ENCODE measurements at places on chromosomes 4 and X.

- no peak for DNase-seq
Measured at GRCh38 chr4:7676398-7676922, 241.7 kb upstream of the PSAPL1 start.

GRCh38 chr4:111664308-111664945 is 480.8 kb upstream of the FAM241A start:
- DNase-seq: no peak

DNA sequence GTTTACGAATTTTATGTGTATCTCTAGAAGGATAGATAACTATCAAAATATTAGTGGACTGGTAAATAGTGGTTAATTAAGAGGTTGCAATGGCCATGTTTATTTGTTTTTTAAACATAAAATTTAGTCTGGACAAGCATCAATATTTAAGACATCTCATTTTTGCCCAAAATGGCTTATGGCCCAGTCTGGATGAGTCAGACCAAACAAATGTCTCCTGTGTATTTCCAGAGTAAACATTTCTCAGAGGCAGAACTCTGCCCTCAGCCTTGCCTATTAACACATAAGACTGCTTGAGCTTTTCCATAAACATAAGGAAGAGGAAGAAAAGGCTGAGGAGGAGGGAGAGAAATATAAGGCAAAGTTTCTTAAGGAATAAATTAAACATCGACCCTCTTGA is 277.1 kb upstream of the DIAPH2 start:
- peak; percentile 62 for DNase-seq

- DNase-seq: peak; percentile 75
Measured at GRCh38 chr4:41590591-41590990, 52.6 kb downstream of the LIMCH1 start.

GRCh38 chrX:88604433-88605221 is 142.4 kb upstream of the CPXCR1 start:
- no peak for DNase-seq

- DNase-seq: no peak
Measured at GRCh38 chr4:8171984-8172924, 13.6 kb upstream of the ABLIM2 start.

DNA sequence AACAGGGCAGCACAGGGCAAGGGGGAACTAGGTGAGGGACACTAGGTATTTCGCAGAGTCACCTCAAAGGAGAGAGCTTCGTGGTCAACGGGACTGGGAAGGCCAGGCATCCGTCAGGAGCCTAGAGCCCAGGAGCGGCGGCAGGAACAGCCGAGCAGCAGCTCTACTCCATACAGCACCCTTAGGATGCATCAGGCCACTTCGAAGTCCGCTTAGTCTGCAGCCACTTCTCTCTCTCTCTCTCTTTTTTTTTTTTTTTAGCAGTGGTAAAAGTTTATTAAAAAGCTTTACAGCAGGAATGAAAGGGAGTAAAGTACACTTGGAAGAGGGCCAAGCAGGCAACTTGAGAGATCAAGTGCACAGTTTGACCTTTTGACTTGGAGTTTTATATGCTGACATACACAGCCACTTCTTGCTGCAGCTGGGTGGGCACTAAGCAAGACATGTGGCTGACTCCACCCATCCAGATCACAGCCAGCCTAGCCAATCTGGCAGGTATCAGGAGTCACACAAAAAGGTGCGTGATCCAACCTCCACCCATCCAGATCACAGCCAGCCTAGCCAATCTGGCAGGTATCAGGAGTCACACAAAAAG is 209.7 kb upstream of the RADX start:
- no peak for DNase-seq

- no peak for DNase-seq
Measured at GRCh38 chr4:64095398-64095797, 313.9 kb downstream of the TECRL start.

Data from dermis blood vessel endothelial cell (primary cell).